ENCODE measurements at places on chromosomes 5 and 9. TPM values are rescaled to one million over a fixed set of nuclear protein-coding genes. Genes with fewer than 3 reads are reported as not detected.
A peak's percentile ranks its signal among the peaks of the same experiment; 100 is the strongest.

The STKLD1 gene
- polyA plus RNA-seq, result 0.69 TPM

DNA sequence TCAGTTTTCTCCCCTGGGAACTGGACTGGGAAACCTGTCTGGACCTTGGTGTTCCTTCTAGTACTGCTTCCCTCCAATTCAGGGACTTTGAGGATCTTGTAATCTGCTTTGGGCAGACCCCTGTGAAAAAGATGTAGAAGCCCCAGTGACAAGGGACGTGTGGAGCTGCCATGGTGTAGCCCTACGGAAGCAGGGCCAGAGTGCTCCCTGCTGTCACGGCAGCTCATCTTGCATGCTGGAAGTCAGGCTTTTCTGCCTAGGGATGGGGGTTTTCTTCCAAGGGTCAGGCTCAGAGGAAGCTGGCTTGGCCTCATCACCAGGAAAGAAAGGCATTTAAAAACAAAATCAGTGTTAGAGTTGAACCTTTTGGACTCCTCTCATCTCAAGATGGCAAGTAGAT, 86.4 kb downstream of the AMBP start:
- no peaks in the 10 kb centered on the region for H3K27me3 ChIP-seq
- no peaks in the 10 kb centered on the region for H3K36me3 ChIP-seq
- H3K4me3 ChIP-seq, result no peak overlapping the region
- H3K27ac ChIP-seq, result no peak overlapping the region
- DNase-seq, result no peak

The SLC44A1 gene
- 12.3 TPM for polyA plus RNA-seq

GRCh38 chr9:111715471-111715870, 54.1 kb downstream of the GNG10 start:
- H3K36me3 ChIP-seq, result no peaks in the 10 kb centered on the region
- no peak for DNase-seq

The KIAA0825 gene
- 0.48 TPM for polyA plus RNA-seq

The WDR41 gene
- 14.3 TPM for polyA plus RNA-seq

The CSF2 gene
- polyA plus RNA-seq, result not detected

The S100Z gene
- polyA plus RNA-seq, result 0.60 TPM

The C5orf52 gene
- 0.48 TPM for polyA plus RNA-seq

- no peak overlapping the region for H3K4me3 ChIP-seq
- no peaks in the 10 kb centered on the region for H3K36me3 ChIP-seq
- no peaks in the 10 kb centered on the region for H3K4me1 ChIP-seq
- H3K27me3 ChIP-seq, result no peaks in the 10 kb centered on the region
These were observed 898.5 kb upstream of the SEMA6A start for GRCh38 chr5:117473165-117473564.

- peak overlapping the region; percentile 23 for H3K27ac ChIP-seq
- DNase-seq, result peak; percentile 72
- H3K4me1 ChIP-seq, result no peaks in the 10 kb centered on the region
- no peaks in the 10 kb centered on the region for H3K27me3 ChIP-seq
- H3K36me3 ChIP-seq, result no peaks in the 10 kb centered on the region
These were observed 583.4 kb downstream of the ACTL7B start for GRCh38 chr9:108272349-108272899.

- no peak overlapping the region for H3K27ac ChIP-seq
- H3K4me1 ChIP-seq, result no peaks in the 10 kb centered on the region
- no peaks in the 10 kb centered on the region for H3K27me3 ChIP-seq
- no peak overlapping the region for H3K4me3 ChIP-seq
These were observed 190.9 kb downstream of the TTC39B start for GRCh38 chr9:15116130-15116580.

DNA sequence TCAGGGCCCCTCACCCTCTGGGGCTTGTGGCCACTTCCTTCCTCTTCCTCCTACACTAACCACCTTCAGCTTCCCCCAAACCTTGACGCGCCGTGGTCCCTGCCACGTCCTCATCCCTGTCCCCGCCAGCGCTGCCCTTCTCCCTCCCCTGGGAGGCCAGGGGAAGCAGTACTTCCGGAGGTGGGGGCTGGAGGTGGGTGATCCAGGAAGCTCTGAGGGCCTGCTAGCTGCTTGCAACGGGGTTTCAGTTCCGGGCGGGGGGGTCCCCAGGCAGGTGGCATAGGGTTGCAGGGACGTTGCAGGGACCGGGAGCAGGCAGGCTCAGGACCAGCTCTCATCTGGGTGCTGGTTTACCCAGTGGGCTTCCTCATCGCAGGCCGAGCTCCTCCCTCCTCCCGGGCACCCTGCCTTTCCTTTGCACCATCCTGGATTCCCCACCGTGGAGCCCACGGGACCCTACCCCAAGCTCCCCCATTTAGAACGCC, 70.0 kb downstream of the RXRA start:
- no peaks in the 10 kb centered on the region for H3K27me3 ChIP-seq
- H3K4me3 ChIP-seq, result no peak overlapping the region
- H3K27ac ChIP-seq, result no peak overlapping the region
- no peaks in the 10 kb centered on the region for H3K36me3 ChIP-seq

- H3K27me3 ChIP-seq, result no peaks in the 10 kb centered on the region
- H3K4me1 ChIP-seq, result peaks cover 5% of the 10 kb centered on the region
- peak; percentile 70 for DNase-seq
- no peak overlapping the region for H3K27ac ChIP-seq
- H3K4me3 ChIP-seq, result no peak overlapping the region
These were observed 126.5 kb upstream of the ABCA1 start for GRCh38 chr9:105054491-105054890.

DNA sequence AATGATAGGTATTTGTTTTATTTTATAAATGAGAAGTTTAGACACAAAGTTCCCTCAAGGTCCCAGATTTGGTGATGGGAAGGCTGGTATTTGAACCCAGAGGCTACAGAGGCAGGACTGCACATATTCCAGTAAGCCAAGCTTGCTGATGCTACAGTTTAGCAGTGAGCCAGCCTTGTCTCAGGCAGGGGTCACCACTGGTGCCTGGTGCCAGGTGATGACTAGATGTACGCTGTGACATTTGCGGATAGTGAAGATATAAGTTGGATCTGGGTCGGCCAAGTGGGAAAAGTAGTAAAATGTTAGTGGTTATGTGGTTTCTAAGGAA, 143.9 kb downstream of the AOPEP start:
- H3K27ac ChIP-seq, result no peak overlapping the region
- DNase-seq, result no peak
- H3K4me3 ChIP-seq, result no peak overlapping the region
- H3K4me1 ChIP-seq, result peaks cover 73% of the 10 kb centered on the region
- H3K27me3 ChIP-seq, result no peaks in the 10 kb centered on the region
- H3K36me3 ChIP-seq, result no peaks in the 10 kb centered on the region

Measured in sigmoid colon (tissue), 7 donors.